ENCODE measurements at places on chromosomes 5 and 9. TPM values are rescaled to one million over a fixed set of nuclear protein-coding genes. Genes with fewer than 3 reads are reported as not detected.

GABRA1 gene
- not detected for total RNA-seq

IRX2 gene
- total RNA-seq, result not detected

- peak overlapping the region; percentile 70 for H3K4me3 ChIP-seq
- H3K27me3 ChIP-seq, result peaks cover 84% of the 10 kb centered on the region
- no peak overlapping the region for H3K27ac ChIP-seq
- H3K36me3 ChIP-seq, result no peaks in the 10 kb centered on the region
- peaks cover 8% of the 10 kb centered on the region for H3K4me1 ChIP-seq
Observed at GRCh38 chr9:69325409-69326212, 596 bp downstream of the ENTREP1 start.

- DNase-seq, result no peak
- H3K27me3 ChIP-seq, result peaks cover 77% of the 10 kb centered on the region
- peaks cover 10% of the 10 kb centered on the region for H3K4me1 ChIP-seq
- H3K36me3 ChIP-seq, result peaks cover 20% of the 10 kb centered on the region
Observed at GRCh38 chr5:141402553-141403243, at the start of gene PCDHGA9. TSS of gene PCDHGA9 (plus strand) at chr5:141402778. CDS start at chr5:141402953, 175 bp downstream.

GRCh38 chr5:115940080-115940810, 22.0 kb upstream of the LVRN start:
- no peak overlapping the region for H3K27ac ChIP-seq
- H3K36me3 ChIP-seq, result no peaks in the 10 kb centered on the region
- no peak overlapping the region for H3K4me3 ChIP-seq
- H3K27me3 ChIP-seq, result no peaks in the 10 kb centered on the region
- no peaks in the 10 kb centered on the region for H3K4me1 ChIP-seq

GRCh38 chr9:135157856-135158563, 70.5 kb downstream of the OLFM1 start:
- no peak overlapping the region for H3K27ac ChIP-seq
- H3K4me1 ChIP-seq, result no peaks in the 10 kb centered on the region
- no peak for DNase-seq
- H3K27me3 ChIP-seq, result peaks cover 14% of the 10 kb centered on the region

All from activated T-cell treated with anti-CD3 and anti-CD28 coated beads, Interleukin-2, amount 50 U/mL, for 72 hours (primary cell).